ENCODE measurements at places on chromosomes 5 and 9.

GRCh38 chr9:131180454-131180853, 55.1 kb downstream of the NUP214 start:
- no peak for DNase-seq

GRCh38 chr5:65821966-65822365, 100.0 kb downstream of the NLN start:
- no peak for DNase-seq

DNA sequence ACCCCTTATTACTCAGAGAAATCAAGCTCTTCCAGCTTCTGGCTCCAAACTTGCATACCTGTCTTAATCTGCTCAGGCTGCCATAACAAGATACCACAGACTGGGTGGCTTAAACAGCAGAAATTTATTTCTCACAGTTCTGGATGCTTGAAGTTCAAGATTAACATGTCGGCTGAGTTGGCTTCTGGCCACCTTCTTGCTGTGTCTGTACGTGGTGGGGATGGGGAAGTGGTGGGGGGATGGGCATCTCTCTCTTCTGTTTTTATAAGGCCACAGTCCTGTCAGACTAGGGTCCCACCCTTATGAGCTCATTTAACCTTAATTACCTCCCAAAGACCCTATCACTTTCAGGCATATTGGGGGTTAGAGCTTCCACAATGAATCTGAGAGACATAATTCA, 140.5 kb downstream of the SV2C start:
- DNase-seq = no peak

- DNase-seq = peak; percentile 23
Measured at GRCh38 chr9:91047993-91048607, 246.5 kb downstream of the SYK start.

DNA sequence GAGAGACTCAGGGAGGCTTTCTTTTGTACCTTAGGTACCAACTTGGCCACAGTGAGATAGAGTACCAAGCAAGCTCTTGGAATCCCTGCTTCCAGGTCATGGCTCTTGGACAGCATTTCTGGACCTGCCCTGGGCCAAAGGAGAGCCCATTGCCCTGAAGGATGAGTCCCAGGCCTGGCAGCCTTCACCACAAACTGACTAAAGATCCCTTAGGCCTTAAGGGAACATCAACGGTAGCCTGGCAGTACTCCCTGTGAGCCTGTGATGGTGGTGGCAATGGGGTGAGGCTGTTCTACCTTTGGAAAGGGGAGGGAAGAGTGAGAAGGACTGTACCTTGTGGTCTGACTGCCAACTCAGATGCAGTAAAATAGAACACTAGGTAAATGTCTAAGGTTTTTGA, 334.6 kb downstream of the SPOCK1 start:
- DNase-seq = no peak

DNA sequence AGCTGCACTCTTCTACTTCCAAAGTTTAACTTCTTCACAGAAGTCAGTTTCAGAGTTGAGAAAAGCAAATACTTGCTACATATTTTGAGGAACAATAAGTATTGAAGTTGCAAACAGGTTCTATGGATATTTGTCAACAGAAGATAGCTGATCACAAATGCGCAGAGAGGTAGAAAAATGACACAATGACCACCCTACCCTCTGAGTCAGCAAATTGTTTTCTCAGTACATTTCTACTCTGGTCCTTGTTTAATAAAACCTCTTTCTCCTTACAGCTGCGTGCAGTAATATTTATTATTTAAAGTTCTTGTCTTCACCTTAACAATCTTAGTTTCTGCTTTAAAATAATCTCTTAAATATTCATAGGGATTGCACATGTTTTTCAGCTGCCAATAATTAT, 855.1 kb upstream of the CTNND2 start:
- DNase-seq = no peak

- no peak for DNase-seq
Measured at GRCh38 chr5:179324760-179325295, 20.4 kb downstream of the ADAMTS2 start.

DNA sequence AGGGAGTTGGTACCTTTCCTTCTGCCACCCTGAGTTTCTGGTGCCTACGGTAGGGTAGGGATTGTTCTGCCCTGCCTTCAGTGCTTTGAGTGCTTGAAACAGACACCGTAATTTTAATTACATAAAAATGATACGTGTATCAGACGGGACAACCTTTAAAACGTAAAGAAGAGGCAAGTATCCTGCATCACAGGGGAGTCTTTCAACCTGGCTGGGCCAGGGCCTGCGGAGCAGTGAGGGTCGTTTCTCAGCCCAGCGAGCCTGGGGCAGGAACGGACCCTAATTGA, 483 bp upstream of the DAB2IP start:
- no peak for DNase-seq

DNA sequence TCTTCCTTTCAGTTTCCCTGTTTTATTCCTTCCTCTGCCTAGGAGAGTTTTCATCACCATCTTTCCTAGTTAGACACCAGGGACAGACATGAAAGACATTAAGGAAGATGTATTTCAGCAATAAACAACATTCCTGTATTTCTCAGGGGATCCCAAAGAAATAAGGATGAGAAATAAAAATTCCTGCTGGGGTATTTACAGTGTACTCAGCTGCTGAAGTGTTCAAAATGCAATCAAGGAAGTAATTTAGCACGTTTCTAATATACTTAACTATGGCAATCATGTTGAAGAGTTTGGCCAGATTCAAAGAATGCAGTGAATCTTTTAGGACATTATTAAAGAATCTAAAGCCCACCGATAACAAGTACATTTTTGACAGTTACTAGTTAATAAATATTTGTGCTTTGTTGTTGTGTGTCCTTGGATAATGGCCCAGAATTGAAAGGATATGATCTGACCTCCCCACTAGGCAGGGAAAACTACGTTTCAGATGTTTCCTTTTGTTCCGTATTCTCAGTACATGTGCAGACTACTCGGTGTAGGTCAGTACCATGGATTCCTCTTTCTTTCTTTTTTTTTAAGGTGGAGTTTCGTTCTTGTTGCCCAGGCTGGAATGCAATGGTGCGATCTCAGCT, 46.8 kb downstream of the INIP start:
- no peak for DNase-seq

GRCh38 chr5:159179529-159180305, 29.6 kb downstream of the RNF145 start:
- DNase-seq = no peak

DNA sequence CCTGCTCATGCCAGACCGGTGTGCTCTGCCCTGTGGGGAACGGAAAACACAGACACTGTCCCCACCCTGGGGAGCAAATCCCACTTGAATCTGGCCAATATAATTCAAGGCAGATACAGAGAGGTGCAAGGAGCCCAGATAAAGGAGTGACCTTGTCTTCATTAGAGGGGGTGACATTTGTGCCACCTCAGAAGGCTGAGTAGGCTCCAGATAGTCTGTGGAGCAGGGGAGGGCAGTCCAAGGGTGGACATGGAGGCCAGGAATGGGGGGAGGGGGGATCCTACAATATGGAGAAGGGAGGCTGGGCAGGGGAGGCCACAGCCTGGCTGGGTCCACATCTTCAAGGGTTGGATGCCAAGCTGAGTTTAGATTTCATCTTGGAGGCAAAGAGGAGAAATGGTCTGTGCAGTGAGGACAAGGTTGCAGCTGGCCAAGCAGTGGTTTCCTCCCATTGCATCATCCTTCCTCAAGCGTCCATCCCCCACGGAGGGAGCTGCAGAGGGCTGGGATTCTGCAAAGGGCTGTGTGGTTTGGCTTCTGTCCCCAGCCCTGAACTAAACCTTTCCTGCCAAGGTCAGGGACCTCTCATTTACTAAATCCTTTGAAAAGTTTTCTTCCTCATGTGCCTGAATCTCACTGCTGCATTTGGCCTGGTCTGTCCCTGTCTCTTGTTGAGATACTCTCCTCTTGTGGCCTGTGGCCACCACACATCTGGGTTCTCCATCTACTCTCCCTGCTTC, 60.1 kb downstream of the GALNT12 start:
- DNase-seq = peak; percentile 88

- peak; percentile 44 for DNase-seq
Measured at GRCh38 chr9:94918038-94918753, 191.7 kb downstream of the AOPEP start.

- DNase-seq = no peak
Measured at GRCh38 chr9:21556581-21557427, 74.7 kb upstream of the IFNE start.

DNA sequence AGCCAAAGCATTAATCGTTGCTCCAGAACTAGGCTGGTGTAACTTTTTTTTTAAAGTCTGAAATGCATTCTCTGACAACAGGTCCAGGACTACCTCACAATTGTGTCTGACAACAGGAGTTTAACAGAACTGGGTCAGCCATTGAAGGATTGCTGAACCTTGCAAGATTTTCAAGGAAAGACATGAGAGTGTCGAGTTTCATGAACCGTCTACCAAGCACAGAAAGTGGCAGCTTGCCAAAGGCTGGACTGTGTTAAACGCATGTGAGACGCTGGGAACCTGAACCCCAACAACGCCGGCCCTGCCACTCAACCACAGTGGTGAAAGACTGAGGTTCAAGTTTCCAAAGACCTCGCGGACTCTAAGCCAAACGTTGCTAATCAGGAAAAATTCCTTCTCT, 79.1 kb downstream of the LHFPL2 start:
- peak; percentile 78 for DNase-seq

- no peak for DNase-seq
Measured at GRCh38 chr5:168234133-168234532, 57.3 kb upstream of the WWC1 start.

GRCh38 chr9:135570456-135570855, 8.9 kb downstream of the PAEP start:
- no peak for DNase-seq

DNA sequence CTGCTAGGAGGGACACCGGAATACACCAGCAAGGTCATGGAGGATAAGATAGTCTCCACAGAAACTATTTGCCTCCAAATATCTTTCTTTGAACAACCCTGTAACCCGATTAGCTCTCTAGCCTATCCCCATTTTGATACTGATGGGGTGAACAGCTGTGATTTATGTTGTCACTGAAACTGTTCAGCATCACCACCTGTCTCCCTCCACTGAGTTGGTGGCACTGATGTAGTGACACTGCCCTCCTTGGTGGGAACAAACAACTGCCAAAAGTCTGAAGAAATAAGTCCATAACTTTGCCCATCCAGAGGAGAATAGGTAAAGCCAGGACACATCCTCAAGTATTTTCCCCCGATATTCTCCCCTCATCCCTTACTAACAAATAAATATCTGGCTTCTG, 24.3 kb upstream of the KCNV2 start:
- no peak for DNase-seq

DNA sequence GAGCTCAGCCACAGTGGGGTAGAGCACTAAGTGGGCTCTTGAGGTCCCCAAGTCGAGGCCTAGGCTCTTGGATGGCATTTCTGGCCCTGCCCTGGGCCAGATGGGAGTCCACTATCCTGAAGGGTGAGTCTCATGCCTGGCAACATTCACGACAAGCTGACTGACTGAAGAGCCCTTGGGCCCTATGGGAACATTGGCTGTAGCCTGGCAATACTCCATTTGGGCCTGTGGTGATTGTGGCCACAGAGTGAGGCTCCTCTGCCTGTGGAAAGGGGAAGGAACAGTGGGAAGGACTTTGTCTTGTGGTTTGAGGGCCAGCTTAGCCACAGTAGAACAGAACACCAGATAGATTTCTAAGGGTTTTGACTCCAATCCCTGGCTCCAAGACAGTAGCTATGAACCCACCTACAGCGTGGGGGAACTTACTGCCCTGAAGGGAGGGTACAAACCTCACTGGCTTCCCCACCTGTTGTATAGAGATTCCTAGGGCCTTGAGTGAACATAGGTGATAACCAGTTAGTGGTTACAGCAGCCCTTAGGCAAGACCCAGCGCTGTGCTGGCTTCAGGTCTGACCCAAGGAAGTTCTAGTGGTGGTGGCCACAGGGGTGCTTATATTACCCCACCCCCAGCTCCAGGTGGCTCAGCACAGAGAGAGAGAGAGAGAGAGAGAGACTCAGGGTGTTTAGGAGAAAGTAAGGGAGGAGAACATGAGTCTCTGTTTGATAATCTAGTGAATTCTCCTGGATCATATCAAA, 72.4 kb downstream of the KIAA0825 start:
- DNase-seq = no peak

DNA sequence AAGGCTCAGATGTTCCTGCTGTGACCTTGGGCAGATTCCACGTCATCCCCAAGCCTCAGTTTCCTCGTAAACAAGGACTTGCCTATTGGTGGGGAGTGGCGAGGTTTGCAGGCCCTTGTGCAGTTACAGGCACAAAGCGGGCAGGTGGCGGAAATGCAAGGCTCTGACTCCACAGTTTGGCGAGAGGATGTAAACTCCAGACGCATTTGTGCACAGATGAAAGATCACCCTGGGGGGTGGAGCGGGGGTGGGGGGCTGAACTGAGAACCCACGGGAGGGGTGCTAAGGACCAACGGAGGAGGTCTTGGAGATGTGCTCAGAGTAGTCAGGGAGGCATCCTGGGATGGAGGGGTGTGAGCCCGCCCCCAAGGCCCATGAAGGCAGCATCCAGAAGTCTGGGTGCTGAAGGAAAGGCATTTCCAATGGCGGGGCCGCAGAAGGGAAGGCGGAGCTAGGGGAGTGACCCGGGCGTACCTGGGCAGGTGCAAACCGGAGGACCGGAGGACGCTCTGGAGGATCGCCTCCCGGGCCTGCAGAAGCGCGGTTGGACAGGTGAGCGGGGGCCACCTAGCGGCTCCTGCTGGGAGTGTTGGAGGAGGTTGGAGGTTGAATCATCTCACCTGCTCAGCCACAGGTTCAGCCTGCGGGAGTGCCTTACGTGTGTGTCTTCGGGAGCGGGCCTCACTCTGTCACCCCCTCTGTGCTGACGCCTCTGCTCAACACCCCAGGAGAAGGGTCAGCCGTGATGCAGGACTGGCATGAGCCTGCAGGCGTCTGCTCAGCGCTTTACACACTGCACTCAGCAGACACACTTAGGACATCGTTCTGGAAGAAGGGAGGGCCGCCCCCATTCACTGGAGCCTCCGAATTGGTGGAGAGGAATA, 1.9 kb upstream of the FIBCD1 start:
- peak; percentile 65 for DNase-seq

DNA sequence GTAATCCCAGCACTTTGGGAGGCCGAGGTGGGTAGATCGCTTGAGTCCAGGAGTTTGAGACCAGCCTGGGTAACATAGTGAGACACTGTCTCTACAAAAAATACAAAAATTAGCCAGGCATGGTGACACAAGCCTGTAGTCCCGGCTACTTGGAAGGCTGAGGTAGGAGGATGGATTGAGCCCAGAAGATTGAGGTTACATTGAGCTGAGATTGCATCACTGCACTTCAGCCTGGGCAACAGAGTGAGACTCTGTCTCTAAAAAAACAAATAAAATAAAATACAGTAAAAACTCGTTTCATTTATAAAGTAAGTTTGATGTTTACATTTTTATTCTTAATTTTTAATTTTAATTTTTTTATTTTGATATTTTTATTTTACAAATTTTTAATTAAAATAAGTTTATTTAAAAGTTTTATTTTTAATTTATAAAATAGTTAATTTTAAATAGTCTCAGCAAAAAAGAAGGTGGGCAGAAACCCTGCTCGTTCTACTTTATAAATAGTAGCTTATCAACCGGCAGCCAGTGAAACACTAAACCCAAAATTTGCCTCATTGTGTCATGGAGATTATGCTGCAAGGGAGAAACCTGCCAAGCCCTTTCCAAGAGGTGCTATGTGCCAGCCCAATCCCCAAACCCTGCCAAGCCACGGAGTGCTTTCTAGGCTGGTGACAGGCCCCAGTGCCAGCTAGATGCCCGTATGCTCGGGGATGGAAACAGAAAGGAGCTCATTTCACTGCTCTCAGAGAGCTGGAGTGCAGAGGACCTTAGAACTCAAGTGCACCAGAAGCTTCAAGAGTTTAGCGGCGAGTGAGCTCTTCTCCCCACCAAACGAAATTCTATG, 38.9 kb downstream of the SERINC5 start:
- DNase-seq = peak; percentile 73
